Skeletal muscle tissue (tissue), 5 donors: ENCODE measurements at places on chromosomes 1 and 21. TPM values are rescaled to one million over a fixed set of nuclear protein-coding genes. Genes with fewer than 3 reads are reported as not detected.

BEND5 gene
- total RNA-seq, result 5.7 TPM

PLPPR4 gene
- total RNA-seq, result 7.3 TPM

SMIM34 gene
- total RNA-seq, result not detected

EPHA10 gene
- total RNA-seq, result not detected

NTMT2 gene
- 0.52 TPM for total RNA-seq

LRRC71 gene
- not detected for total RNA-seq

PADI3 gene
- total RNA-seq, result not detected

FAM3B gene
- not detected for total RNA-seq

RHBDL2 gene
- total RNA-seq, result 0.52 TPM

HEYL gene
- total RNA-seq, result 11.0 TPM

BARHL2 gene
- not detected for total RNA-seq

KHDC4 gene
- 26.6 TPM for total RNA-seq

LDLRAD1 gene
- total RNA-seq, result not detected

ANGPTL7 gene
- 5.2 TPM for total RNA-seq

SORT1 gene
- total RNA-seq, result 22.4 TPM

BRDT gene
- not detected for total RNA-seq

HENMT1 gene
- total RNA-seq, result 21.9 TPM

FCGR2B gene
- total RNA-seq, result 0.52 TPM

KCNT2 gene
- total RNA-seq, result 8.9 TPM

EPS8L3 gene
- not detected for total RNA-seq

SLC2A5 gene
- total RNA-seq, result 8.9 TPM

TRNAU1AP gene
- total RNA-seq, result 15.1 TPM

SERPINC1 gene
- not detected for total RNA-seq

LHX8 gene
- total RNA-seq, result not detected

PSMB2 gene
- 11.5 TPM for total RNA-seq

RAP1GAP gene
- 1.0 TPM for total RNA-seq

CRTC2 gene
- 3.1 TPM for total RNA-seq

CLDN17 gene
- not detected for total RNA-seq

MSH4 gene
- total RNA-seq, result 1.0 TPM

ZNF670 gene
- total RNA-seq, result 3.7 TPM

PANK4 gene
- 26.1 TPM for total RNA-seq

CD52 gene
- total RNA-seq, result not detected

CCDC18 gene
- 1.6 TPM for total RNA-seq

CIART gene
- 2.1 TPM for total RNA-seq

SMCP gene
- not detected for total RNA-seq

OR6K2 gene
- not detected for total RNA-seq

RXFP4 gene
- not detected for total RNA-seq

FCRL1 gene
- under 0.01 TPM for total RNA-seq

GPA33 gene
- total RNA-seq, result under 0.01 TPM

LEFTY1 gene
- total RNA-seq, result 0.52 TPM

FLG gene
- under 0.01 TPM for total RNA-seq

PSRC1 gene
- 1.6 TPM for total RNA-seq

OVAAL gene
- total RNA-seq, result not detected

ATAD3C gene
- not detected for total RNA-seq

MLLT11 gene
- total RNA-seq, result 2.1 TPM
